Activated CD8-positive, alpha-beta memory T cell treated with anti-CD3 and anti-CD28 coated beads for 36 hours (primary cell): ENCODE measurements at places on chromosomes 16 and 17. TPM values are rescaled to one million over a fixed set of nuclear protein-coding genes. Genes with fewer than 3 reads are reported as not detected.

The HOXB3 gene
- 3.5 TPM for total RNA-seq

The DUXB gene
- not detected for total RNA-seq

The SHCBP1 gene
- total RNA-seq, result 40.1 TPM

The CTRB2 gene
- total RNA-seq, result not detected

The NPIPB6 gene
- 2.1 TPM for total RNA-seq
